ENCODE measurements at places on chromosomes 3 and 15.

DNA sequence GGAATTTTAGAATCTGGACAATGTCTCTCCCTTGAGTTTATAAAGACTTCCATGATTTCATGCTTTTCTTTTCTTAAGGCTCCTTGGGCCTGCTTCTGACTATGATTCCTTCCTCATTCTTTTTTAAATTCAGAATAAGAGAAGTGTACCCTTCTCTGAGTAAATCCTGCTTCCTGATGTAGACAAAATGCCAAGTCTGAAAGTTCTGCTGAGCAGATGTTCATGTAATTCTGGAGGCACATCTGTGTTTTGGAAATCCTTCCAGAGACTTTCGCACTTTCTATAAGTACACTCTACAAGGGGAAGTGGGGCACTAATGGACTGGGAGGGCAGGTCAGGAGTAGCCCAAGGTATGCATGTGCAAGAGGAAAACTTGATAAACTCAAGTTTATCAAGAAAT is 24.8 kb downstream of the TPM1 start:
- DNase-seq = peak; percentile 30

DNA sequence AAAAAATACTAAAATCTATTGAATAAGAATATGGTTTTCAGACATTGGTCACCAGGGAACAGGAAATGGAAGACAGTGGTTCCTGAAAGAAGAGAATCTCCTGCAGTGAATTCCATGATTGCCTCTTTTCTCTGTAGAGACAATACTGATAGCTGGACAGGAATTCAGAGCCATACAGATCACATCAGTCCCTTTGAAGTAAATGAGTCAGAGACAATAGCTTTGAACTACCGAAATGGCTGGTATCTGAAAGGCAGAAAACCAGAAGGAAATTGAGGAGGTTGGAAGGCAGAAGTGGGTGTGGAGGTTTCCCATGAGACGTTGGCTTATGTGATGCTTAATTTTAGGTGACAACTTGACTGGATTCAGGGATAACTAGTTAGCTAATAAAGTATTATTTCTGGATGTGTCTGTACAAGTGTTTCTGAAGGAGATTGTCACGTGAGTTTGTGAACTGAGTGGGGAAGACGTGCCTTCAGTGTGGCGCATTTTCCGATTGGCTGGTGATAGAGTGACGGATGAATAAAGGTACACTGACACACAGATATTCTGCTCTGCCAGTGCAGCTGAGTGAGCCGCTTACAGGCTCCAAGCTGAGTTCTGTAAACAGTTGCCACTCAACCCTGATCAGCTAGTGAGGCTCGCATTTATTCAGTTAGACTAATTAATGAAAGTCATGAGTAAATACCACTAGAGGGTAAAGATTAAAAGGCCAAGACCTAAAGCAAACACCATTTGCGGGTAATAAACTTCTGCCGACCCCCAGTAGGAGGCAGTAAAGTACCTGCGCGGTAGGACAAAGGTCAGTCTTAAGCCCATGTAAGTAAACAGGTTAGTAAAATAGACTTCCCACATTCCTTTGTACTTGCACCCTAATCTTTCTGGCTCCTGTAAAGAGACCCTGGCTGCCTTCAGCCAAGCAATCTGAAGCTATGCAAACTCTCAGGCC is 1298.6 kb downstream of the SI start:
- no peak for DNase-seq

DNA sequence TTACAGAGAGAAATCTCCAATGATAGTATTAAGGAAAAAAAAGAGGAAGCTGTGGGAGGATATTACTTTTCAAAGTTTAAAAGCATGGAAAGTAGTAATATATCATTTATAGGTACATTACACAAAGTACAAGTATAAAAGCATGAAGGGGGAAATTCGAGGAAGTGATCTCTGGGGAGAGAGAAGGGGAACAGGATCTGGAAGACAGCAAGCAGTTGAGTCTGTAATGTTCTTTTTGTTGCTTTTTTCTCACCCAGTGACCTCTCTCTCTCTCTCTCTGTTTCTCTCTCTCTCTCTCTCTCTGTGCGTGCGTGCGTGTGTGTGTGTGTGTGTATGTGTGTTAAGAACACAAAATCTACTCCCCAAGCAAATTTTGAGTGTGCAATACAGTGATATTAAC is 10.2 kb downstream of the C3orf20 start:
- DNase-seq = peak; percentile 5

DNA sequence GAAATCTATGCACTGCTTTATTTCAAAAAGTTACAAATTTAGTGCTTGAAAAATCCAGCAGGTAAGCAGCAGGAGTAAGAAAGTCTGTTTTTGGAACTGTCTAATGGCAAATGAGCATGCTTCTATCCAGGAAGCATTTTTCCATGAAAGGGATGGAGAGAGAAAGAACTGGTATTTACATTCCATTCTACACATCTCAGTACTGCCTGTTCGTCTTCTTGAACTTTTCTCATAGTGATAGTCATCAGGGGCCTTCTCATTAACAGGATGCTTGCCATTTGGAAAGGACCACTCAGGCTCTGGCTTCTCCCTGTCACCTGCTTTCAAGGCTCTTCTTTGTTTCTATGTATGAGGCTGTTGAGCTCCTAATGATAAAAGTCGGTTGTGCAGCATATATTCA is 267.3 kb upstream of the IL12A start:
- no peak for DNase-seq

- DNase-seq = no peak
Observed at GRCh38 chr3:168801794-168802193, 706.1 kb upstream of the GOLIM4 start.

DNA sequence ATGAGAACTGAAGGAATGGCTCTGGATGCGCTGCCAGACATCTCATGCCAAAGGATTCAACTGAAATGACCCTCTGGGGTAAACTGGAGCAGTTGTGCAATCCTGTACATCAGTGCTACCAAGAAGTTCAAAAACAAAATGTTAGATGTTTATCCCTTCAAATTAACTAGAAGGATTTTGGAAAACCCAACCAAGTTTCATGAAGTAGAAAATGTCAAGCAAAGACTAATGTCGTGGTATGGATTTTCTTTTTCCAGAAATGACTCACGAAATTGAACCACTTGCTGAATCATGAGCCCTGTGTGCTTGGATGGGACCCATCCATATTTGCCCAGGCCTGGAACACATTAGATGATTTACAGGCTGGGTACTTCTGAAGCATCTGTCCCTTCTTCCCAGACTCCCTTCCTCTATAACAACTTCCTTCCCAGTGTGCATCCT is 101.6 kb downstream of the LRTM1 start:
- no peak for DNase-seq

DNA sequence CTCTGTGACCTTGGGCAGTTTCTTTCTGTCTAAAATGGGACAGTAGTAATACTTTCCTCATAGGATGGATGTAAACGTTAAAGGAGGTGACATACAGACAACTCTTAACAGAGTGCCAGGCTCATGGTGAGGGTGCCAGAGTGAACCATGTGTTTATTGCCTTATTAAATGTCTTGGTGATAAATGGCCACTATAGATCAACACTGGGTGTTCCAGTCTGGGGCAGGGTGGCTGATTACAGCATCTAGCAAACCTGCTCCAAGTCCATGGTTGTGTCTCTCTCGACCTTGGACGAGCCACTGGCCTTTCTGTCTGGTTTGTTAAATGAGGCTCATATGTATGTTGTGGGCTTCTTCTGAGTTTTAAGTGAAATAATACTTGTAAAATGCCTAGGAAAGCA is 75.1 kb downstream of the TRAK1 start:
- DNase-seq = no peak

- DNase-seq = no peak
Observed at GRCh38 chr3:117303443-117303842, 593.9 kb downstream of the TUSC7 start.

- no peak for DNase-seq
Observed at GRCh38 chr3:140388202-140388922, 289.5 kb upstream of the TRIM42 start.

- DNase-seq = peak; percentile 86
Observed at GRCh38 chr3:23112491-23112890, 90.6 kb upstream of the UBE2E2 start.

GRCh38 chr3:102114264-102114979 is 265.1 kb downstream of the NFKBIZ start:
- peak; percentile 12 for DNase-seq

GRCh38 chr3:35635407-35635806 is 3.9 kb upstream of the ARPP21 start:
- no peak for DNase-seq

- DNase-seq = no peak
Observed at GRCh38 chr3:58116985-58117384, 93.8 kb downstream of the DNASE1L3 start.

GRCh38 chr15:60396958-60397771 is 621 bp downstream of the ANXA2 start:
- peak; percentile 88 for DNase-seq

DNA sequence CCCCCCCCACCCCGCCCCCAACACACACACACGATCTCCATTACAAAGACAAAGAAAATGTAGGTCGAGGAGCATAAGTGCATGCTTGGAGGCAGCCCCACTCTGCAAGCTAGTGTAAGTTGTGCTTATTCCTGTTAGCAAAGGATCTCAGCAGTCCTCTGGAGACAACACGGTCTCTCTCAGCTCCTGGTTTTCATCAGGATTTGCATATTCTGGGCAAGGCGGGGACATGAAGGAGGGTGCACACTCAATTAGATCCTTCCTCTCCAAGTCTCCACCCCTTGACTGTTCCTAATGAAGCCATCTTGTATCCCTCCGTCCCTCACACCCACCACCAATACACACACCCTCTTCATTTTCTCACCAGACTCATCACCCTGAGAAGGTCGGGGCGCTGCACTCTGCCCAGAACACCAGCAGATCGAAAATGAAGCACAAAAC is 63.8 kb downstream of the MRPL46 start:
- no peak for DNase-seq

DNA sequence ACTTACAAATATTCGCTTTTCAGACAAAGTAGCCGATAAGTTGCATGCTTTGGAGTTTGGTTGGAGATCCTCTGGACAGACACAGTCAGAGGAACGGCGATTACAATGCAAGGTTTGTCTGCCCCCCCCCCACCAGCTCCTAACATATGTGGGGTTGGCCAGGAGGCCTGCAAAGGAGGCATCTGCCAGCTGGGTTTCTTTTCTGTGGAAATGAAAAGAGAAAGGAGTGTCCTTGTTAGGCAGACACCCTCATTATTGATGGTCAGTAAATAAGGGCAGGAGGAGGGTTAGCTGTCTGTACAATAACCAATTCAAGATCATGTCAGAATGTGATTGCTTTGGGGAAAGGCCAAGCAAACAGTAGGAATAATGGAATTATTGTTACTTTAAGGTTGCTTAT is 49.1 kb downstream of the TLNRD1 start:
- DNase-seq = no peak

DNA sequence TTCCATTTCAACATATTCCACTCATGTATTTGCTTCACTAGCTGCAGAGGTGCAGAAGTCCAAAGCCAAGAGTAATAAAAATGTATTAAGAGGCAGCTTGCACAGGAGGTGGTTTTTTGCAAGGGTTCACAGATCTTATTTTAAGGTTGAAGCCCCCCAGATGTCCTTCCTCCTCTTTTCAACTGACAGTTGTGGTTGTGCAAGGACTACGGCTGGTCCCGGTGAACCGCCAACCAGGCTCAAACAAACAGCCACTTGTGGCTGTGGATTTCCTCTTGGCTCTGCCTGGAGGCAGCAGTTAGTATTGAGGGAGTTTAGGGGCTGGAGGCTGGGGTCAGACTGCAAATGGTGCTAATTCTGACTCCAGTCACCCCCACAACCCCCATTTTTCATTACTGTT is 240.7 kb upstream of the TBC1D5 start:
- DNase-seq = no peak

GRCh38 chr3:78101384-78101783 is 1061.5 kb downstream of the ROBO2 start:
- no peak for DNase-seq

DNA sequence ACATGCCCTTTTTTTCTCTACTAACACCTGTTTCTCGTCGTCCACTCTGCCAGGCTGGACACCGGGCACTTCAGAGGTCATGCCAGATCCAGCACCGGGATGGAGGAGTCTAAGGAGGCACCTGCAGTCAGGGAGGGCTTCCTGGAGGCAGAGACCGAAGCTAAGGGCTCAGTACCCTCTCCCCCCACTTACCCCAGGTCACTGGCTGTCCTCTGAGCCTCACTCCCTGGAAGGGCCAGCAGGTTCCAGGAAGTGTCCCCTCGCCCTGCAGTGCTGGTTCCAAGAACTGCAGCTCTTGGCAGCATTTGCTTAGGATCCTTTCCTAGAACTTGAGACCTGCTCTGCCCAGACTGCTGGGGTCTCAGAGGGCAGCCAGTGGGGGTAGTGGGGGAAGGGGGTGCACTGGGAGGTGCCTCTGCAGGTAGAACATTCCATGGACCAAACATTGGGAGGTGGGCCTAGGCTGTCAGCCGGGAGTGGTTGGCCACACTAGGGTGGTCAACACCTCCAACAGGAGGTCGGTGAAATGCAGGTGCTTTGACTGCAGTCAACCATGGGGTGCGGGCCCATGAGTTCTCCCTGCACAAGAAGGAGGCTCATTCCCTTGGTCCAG is 11.3 kb downstream of the CISH start:
- DNase-seq = peak; percentile 33

DNA sequence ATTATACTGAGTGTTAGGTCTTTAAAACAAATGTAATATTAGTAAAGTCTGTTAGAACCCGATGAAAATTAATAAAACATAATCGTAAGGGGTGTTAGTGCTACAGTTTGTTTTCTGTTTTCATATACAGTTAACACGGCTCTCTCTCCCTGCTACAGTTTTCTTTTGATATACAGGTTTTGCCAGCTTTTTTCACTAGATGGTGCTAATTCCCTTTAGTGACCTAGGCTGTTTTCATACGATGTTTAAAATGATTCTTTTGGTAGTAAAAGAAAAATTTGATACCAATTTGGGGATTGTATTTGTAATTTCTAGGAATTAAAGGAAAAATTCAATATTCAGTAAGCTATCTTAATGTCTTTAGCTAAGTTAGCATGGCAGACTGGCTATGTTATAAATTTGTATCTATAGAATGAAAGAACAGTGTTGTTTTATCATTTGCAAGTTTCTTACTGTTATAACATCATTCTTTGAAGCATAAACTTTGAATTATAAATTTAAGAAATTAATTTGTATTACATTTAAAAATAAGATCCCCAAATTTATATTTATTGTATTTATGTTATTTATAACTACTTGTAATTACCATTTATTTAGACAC is 11.5 kb downstream of the APH1B start:
- DNase-seq = peak; percentile 52

GRCh38 chr3:98596541-98597500 is 3.4 kb upstream of the CPOX start:
- DNase-seq = peak; percentile 72

DNA sequence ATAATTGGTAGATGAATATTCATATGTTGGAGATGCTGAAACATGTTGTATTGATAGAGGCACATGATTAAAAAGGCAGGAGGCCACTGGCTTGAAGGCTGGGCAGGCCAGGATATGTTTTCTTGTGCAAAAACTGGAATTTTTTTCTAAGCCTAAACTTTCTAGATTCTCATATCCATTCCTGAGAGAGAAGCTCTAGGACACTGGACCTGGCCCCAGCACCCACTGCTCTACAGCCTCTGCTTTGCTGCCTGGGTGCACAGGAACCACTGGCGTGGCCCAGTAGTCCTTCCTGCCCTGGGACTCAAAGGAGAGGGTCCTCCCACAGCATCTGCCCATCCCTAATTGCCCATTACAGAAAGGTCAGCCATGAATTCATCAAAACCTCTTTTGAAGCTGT is 58.1 kb upstream of the APEH start:
- DNase-seq = no peak

Data from inflammatory macrophage (primary cell).